ENCODE measurements at places on chromosomes 2 and 18. TPM values are rescaled to one million over a fixed set of nuclear protein-coding genes. Genes with fewer than 3 reads are reported as not detected.

LYPD6 gene
- total RNA-seq = not detected

MATN3 gene
- not detected for total RNA-seq

DNA sequence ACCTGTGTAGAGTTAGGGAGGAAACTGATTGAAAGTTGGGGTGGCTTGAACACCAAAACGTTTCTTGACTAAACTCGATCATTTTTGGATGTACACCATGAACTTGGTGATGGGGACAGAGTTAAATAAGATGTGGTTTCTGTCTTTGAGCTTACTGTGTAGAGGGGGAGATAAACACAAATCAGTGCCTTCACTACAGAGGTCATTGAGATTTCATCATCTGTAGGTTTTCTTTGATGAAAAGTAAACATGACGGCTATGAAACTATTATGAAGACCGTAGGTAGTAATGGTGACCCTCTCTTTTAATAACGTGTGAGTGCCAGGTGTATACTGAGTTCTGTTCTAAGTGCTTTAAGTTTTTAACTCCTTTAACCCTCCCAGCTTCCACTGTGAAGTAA, 6.5 kb downstream of the LCLAT1 start:
- H3K4me3 ChIP-seq = no peak overlapping the region
- H3K4me1 ChIP-seq = peaks cover 21% of the 10 kb centered on the region
- no peak overlapping the region for H3K27ac ChIP-seq

DNA sequence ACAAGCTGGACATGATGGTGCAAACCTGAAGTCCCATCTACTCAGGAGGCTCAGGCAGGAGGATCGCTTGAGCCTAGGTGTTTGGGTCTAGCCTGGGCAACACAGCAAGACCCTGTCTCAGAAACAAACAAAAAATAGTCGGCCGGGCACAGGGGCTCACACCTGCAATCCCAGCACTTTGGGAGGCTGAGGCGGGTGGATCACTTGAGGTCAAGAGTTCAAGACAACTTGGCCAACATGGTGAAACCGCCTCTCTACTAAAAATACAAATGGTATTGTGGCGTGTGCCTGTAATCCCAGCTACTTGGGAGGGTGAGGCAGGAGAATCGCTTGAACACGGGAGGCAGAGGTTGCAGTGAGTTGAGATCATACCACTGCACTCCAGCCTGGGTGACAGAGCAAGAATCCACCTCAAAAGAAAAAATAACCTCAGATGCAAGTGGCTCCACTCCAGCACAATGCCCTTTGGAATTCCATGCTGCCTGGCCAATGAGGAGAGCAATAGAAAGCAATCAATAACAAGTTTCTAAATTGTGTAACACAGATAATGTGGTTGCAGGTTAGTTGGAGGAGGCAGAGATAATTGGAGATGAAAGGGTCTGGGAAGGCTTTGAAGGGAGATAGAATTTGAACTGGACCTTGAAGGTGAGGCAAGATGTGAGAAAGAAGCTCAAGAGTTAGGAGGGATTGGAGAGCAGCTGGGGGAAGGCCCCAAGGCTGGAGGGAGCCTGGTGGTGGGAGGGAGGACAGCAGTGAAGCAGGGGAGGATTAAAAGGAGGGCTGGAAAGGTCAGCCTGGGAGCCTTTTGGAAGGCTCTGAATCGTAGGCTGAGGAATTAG, 6.0 kb downstream of the TTC31 start:
- no peak overlapping the region for H3K4me3 ChIP-seq
- peaks cover 7% of the 10 kb centered on the region for H3K4me1 ChIP-seq
- H3K27ac ChIP-seq = no peak overlapping the region
- H3K27me3 ChIP-seq = no peaks in the 10 kb centered on the region
- peaks cover 52% of the 10 kb centered on the region for H3K36me3 ChIP-seq

GRCh38 chr2:49261781-49262180, 107.5 kb upstream of the FSHR start:
- no peak for DNase-seq
- no peak overlapping the region for H3K4me3 ChIP-seq
- H3K27ac ChIP-seq = no peak overlapping the region
- H3K27me3 ChIP-seq = no peaks in the 10 kb centered on the region
- no peaks in the 10 kb centered on the region for H3K36me3 ChIP-seq

HNMT gene
- total RNA-seq = not detected

DNA sequence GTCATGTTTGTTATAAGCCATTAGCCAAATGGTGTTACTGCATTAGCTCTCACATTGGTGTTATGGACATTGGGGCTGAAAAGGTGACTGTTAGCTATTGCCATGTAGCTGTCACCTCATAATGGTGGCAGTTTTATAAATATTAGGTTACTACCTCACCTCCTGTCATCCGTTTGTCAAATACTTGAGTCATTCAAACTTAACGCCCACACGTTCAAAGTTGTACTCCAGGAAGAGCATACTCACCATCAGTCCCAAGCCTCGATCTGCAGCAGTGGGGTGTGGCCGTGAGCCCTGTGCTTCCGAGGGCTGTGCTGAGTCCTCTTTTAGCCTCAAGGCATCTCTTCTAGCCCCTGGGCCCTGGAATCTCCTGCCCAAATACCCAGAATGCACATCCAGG, 87.3 kb downstream of the PDK1 start:
- H3K27ac ChIP-seq = no peak overlapping the region
- H3K4me3 ChIP-seq = no peak overlapping the region
- peaks cover 23% of the 10 kb centered on the region for H3K4me1 ChIP-seq

MALL gene
- total RNA-seq = 2.3 TPM

HOXD11 gene
- total RNA-seq = not detected

PID1 gene
- not detected for total RNA-seq

- H3K27me3 ChIP-seq = no peaks in the 10 kb centered on the region
- H3K4me3 ChIP-seq = no peak overlapping the region
- H3K36me3 ChIP-seq = no peaks in the 10 kb centered on the region
- no peaks in the 10 kb centered on the region for H3K4me1 ChIP-seq
These were observed 833.1 kb upstream of the CRIM1 start for GRCh38 chr2:35522450-35522849.

- H3K27ac ChIP-seq = no peak overlapping the region
- no peak for DNase-seq
- no peaks in the 10 kb centered on the region for H3K27me3 ChIP-seq
- H3K4me1 ChIP-seq = no peaks in the 10 kb centered on the region
- no peak overlapping the region for H3K4me3 ChIP-seq
- H3K36me3 ChIP-seq = no peaks in the 10 kb centered on the region
These were observed 56.6 kb upstream of the CYP26B1 start for GRCh38 chr2:72204156-72204785.

DNA sequence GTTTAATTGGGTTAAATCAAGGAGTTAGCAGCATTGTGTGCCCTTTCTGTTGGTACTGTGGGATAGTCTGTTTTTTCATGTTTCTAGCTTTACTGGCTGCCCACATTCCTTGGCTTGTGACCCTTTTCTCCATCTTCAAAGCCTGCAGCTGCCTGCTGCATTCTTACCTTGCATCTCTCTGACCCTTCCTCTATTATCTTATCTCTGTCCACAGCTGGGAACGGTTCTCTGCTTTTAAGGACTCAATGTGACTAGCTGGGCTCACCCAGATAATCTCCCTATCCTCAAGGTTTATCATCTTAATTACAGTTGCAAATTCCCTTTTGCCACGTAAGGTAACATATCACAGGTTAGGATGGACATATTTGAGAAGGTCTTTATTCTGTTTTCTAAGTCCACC, 199.7 kb downstream of the KCNS3 start:
- no peaks in the 10 kb centered on the region for H3K27me3 ChIP-seq
- H3K4me3 ChIP-seq = no peak overlapping the region
- no peaks in the 10 kb centered on the region for H3K36me3 ChIP-seq
- DNase-seq = no peak
- no peak overlapping the region for H3K27ac ChIP-seq

DNA sequence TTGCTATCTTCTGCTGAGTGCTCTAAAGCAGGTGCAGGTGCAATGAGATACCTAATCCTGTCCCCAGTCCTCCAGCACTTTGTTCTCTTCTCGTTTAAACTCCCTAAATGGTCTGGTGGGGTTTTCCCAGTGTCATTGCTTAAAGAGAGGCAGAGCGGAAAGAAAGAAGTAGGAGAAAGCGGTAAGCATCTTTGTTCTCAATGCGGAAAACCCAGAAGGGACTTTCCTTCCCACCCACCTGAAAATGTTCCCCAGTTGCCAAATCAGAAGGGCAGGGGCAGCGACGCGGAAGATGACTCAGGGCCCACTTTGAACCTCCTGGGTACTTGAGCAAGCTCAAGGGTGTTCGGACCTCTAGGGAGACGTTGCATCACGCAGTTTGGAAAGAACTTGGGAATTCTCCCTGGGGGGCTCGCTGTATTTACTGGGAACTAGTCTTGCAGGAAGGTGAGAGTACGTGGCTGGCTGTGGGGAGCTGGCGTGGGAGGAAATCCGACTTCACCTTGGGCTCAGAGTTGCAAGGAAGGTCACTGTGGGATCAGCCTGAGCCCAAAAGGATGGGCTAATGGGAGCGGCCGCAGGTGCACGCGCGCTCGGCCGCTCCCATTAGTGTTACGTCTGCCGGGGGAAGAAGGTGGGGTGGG, 589 bp upstream of the SGPP2 start:
- peaks cover 21% of the 10 kb centered on the region for H3K27me3 ChIP-seq
- peaks cover 7% of the 10 kb centered on the region for H3K36me3 ChIP-seq
- H3K4me1 ChIP-seq = peaks cover 34% of the 10 kb centered on the region
- no peak for DNase-seq

DNA sequence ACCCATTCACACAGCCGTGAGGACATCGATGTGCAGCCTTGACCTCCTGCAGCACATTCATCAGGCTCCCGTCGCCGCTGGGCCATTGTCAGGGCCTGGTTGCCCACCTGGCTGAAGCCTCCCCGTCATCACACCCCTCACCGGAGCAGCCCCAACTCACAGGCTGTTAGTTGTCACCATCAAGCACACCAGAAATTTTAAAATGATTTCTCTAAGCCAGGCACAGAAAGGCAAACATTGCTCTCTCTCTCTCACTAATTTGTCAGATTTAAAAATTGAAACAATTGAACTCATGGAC, 167.1 kb downstream of the RTP5 start:
- no peak overlapping the region for H3K27ac ChIP-seq
- DNase-seq = no peak
- H3K4me3 ChIP-seq = no peak overlapping the region
- H3K27me3 ChIP-seq = peaks cover 38% of the 10 kb centered on the region
- H3K36me3 ChIP-seq = no peaks in the 10 kb centered on the region

DNA sequence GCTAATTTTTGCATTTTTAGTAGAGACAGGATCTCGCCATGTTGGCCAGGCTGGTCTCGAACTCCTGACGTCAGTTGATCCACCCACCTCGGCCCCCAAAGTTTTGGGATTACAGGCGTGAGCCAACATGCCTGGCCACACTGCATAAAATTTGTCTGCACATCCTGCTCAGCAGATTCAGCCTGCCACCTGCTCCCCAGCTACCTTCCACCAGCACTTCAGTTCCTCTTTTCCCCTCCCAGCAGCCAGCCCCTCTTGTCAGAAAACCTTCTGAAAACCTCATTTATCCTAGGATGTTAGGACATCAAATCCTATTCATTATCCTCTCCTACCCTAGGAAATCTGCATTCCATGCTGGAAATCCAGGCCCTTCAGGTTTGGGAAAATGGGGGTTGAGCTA, 99.4 kb upstream of the STPG4 start:
- no peaks in the 10 kb centered on the region for H3K27me3 ChIP-seq
- no peak overlapping the region for H3K4me3 ChIP-seq
- H3K4me1 ChIP-seq = no peaks in the 10 kb centered on the region
- no peaks in the 10 kb centered on the region for H3K36me3 ChIP-seq
- no peak overlapping the region for H3K27ac ChIP-seq
- DNase-seq = no peak

DNA sequence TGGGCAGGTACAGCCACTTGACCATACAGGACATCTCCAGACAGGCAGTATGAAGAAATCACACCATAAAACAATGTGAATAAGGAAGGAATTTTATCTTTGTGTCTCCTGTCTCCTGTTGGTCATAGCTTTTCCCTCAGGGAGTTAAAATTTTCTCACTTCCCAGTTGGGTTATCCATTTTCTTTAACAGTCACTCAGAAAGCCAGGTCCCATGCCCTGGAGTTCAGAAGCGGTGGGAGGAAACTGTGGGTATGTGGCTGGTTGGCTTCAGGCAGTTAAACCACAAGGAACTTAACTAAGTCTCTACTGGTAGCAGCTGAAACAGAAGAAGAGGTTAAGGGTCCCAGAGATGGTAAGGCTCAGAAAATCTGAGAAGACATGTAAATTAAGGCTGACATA, 6.5 kb upstream of the SMAD2 start:
- DNase-seq = no peak
- peaks cover 22% of the 10 kb centered on the region for H3K4me1 ChIP-seq
- no peak overlapping the region for H3K4me3 ChIP-seq
- peaks cover 2% of the 10 kb centered on the region for H3K27me3 ChIP-seq

- H3K36me3 ChIP-seq = no peaks in the 10 kb centered on the region
- DNase-seq = no peak
- no peaks in the 10 kb centered on the region for H3K27me3 ChIP-seq
- H3K4me1 ChIP-seq = no peaks in the 10 kb centered on the region
- H3K27ac ChIP-seq = no peak overlapping the region
- H3K4me3 ChIP-seq = no peak overlapping the region
These were observed 1077.3 kb upstream of the TMEFF2 start for GRCh38 chr2:193272011-193272410.

DNA sequence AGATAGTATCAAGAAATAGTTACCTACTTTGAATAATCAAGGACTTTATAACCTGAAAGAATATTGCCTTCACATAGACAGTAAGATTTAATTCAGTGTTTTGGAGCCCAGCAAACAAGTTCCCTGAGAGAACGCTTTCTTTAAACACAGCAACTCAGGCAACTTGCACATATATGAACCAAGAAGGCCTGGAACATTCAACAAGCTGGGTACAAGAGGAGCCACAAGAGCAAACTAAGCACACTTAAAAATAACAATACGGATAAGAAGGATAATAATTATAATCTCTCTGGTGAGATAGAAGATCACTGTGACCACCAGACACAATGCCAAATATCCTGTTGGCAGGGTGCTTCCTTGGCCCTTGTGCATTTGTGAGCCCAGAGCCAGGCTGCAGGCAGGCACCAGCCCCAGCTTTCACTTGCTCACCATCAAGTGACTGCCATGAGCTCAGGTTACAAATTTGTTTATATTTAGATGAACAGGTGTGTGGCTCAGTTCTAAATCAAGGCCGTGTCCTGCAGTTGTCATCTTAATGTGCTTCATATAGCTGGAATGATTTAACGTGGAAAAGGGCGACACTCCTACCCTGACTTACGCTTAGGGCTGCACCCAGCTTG, 446.6 kb downstream of the IRS1 start:
- H3K27me3 ChIP-seq = peaks cover 1% of the 10 kb centered on the region
- no peak for DNase-seq
- no peaks in the 10 kb centered on the region for H3K4me1 ChIP-seq
- H3K27ac ChIP-seq = no peak overlapping the region
- H3K36me3 ChIP-seq = no peaks in the 10 kb centered on the region
- H3K4me3 ChIP-seq = no peak overlapping the region

CROCC2 gene
- total RNA-seq = not detected

GRCh38 chr2:134771313-134771801, 52.6 kb upstream of the TMEM163 start:
- H3K4me3 ChIP-seq = no peak overlapping the region
- H3K4me1 ChIP-seq = peaks cover 17% of the 10 kb centered on the region
- DNase-seq = no peak
- H3K27ac ChIP-seq = no peak overlapping the region

Measured in activated T-helper 2 cell treated with anti-CD3 and anti-CD28 coated beads, Interferon-gamma antibody, Interleukin-2, Interleukin-4, amounts not matched to agents 10 μg/mL and 5 μg/mL and 100 μg/mL, durations not matched to agents 14 hours and 24 hours and 36 hours (primary cell).